ENCODE measurements at places on chromosomes 3 and 15.

DNA sequence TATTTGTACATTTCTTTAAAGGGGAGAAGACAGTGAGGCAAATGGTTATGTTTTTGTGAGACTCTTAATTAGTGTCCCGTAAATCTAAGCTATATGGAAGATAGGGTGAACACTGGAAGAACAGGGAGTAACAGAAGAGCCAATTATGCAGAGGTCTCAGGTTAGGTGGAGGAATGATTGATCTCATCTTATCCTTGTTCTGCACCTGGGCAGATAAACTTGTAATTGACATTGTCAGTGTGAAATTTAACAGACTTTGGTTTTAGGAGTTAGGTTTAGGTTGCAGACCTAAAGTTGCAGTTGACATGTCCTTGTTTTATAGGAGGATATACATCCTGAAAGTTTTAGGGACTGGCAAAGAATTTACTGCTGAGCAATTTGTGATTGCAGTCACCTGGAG lies 3.1 kb upstream of the TWF2 start:
- DNase-seq, result no peak

DNA sequence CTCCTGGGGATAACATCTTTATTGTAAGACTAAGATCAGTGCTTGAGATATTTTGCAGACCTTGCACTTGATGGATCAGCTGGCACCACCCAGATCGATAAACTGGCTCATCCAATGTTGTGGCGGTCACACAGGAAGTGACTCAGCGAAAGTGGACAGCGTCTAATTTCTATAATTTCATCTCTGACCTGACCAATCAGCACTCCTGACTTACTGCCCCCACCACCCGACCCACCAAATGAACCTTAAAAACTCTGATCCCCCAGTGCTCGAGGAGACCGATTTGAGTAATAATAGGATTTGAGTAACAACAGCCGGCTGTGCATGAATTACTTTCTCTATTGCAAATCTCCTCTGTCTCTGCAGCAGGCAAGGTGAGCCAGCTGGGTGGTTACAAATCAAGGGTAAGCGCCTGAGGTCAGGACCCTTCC lies 62.7 kb upstream of the RNU6-1 start:
- DNase-seq, result no peak

GRCh38 chr3:176296066-176296597 lies 901.1 kb downstream of the TBL1XR1 start:
- no peak for DNase-seq

DNA sequence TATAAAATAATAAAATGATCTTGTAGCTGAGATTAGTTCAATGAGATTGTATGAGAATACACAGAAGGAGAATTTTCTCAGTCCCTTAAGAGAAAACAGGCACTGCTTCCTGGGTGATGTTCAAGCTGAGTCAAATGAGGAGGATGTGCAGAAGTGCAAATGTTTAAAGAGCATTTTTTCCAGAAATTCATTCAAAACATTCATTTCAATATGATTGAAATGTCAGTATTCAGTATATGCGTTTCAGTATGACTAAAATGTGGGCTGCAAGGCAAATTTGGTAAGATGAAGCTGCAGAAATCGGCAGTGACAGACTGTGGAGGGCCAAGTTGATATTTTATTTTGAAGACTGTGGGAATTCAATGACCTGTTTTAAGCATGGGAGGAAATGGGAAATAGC lies 19.3 kb upstream of the PYDC2 start:
- DNase-seq, result no peak

GRCh38 chr3:45608885-45609284 lies 14.3 kb downstream of the LIMD1 start:
- DNase-seq, result no peak

All from dorsolateral prefrontal cortex (tissue), 122 donors.